ENCODE measurements at places on chromosomes 13 and 19. TPM values are rescaled to one million over a fixed set of nuclear protein-coding genes. Genes with fewer than 3 reads are reported as not detected.

ZNF709 gene
- 1.8 TPM for total RNA-seq

SBSN gene
- total RNA-seq = not detected

DNA sequence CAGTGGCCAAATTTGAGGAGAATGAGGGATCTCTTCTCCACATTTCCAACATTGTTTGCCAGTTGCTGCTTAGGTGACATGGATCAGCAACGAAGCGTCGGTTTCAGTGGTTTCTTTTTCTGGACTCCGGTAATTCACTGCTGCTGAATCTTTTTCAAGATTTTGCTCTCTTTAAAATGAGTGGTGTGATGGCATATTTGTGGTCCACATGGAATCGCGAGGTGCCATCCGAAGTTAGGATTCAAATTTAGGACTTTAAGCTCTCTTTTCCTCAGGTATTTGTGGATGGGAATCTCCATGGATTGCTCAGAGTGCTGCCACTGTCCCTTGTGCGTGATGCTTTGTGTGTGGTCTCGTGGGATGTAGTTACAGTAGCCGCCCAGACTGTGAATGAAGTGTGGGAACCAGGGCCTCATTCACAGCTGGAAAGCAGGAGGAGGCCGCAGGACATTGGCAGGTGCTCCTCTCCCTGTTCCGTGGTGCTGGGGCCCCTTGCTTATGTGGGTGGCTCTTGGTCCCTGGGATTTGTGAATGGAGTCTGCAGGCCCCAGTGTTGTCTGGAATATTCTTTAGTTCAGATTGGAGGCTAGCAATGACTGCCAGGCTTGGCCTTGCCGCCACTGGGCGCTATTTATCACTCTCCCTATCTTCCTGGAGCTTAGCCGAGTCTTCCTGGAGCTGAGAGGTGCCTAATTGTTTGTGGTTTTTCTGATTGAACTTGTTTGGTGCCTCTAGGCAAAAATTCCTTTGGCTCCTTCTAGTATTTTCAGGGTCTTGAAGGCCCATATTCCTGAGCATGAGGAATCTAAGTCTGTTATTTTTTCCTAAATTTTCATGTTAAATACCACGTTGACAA is 1.5 kb downstream of the ILF3 start:
- no peaks in the 10 kb centered on the region for H3K27me3 ChIP-seq
- peaks cover 27% of the 10 kb centered on the region for H3K4me1 ChIP-seq
- peak overlapping the region; percentile 9 for H3K27ac ChIP-seq
- peak overlapping the region; percentile 93 for H3K4me3 ChIP-seq
- no peaks in the 10 kb centered on the region for H3K36me3 ChIP-seq

KIR2DL1 gene
- total RNA-seq = 0.20 TPM

Data from left lung (tissue), 14 donors.